ENCODE measurements at places on chromosomes 5 and 9. TPM values are rescaled to one million over a fixed set of nuclear protein-coding genes. Genes with fewer than 3 reads are reported as not detected.

PCDHGC4 gene
- 15.9 TPM for total RNA-seq

PCDHAC2 gene
- 1.8 TPM for total RNA-seq

PTCD2 gene
- total RNA-seq, result 15.6 TPM

PRR16 gene
- total RNA-seq, result not detected

Data from neural crest cell (in vitro differentiated cells).